ENCODE measurements at places on chromosomes 5 and 9.
A peak's percentile ranks its signal among the peaks of the same experiment; 100 is the strongest.

GRCh38 chr5:167511276-167511675 lies 780.2 kb upstream of the WWC1 start:
- no peak for DNase-seq

DNA sequence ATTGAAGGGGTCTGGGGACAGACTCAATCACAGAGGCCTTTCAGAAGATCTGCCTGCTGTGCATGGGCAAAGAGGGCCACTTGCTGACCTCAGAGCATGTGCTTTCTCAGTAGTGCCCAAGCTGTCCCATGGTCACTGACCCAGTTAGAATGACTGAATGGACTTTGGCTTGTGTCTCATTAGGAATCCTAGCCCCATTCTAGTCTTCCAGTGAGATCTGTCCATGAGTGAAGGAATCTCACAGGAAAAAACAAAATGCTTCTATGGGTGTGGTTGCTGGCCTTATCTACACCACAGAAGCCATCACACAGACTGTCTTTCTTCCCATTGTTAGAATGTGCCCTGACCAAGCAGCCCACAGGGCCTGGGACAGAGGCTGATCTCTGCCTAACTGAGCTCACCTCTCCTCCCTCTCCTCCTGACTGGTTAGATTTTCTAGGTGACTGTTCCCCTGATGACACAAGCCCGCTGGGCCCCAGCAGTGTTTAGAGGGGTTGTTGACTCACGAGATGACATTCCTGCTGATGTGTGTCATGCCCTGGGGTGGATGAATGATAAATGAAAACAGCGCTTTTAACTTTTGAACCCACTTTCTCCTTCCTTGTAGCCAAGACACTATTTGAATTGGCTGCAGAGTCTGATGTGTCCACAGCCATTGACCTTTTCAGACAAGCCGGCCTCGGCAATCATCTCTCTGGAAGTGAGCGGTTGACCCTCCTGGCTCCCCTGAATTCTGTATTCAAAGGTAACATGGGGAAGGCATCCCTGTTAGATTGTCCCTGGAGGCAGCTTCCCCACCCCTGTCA lies 24.8 kb downstream of the TGFBI start:
- no peak for DNase-seq

GRCh38 chr5:761854-762710 lies 22.4 kb downstream of the ZDHHC11B start:
- DNase-seq, result no peak

- DNase-seq, result no peak
These were observed 136.8 kb downstream of the APBA1 start for GRCh38 chr9:69535286-69535832.

DNA sequence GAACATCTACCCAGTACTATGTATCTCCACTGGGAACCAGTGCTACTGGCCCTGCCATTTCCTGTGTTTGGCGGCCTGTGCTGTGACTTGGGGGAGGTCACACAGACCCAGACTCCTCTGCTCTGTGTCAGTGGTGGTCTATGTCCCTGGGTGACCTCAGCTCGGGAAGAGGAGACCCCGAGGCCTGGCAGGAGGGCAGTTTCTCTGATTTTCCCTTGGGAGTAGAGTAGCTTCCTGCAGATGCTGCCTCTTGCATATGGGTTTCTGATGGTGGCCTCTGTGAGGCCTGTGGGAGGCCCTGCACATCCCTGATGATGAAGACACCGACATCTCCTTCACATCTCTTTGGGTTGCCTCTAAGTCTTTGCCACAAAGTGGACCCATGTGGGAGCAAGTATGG lies 13.0 kb upstream of the SMIM32 start:
- DNase-seq, result no peak

- DNase-seq, result no peak
These were observed 97.3 kb upstream of the PANK3 start for GRCh38 chr5:168676501-168676900.

DNA sequence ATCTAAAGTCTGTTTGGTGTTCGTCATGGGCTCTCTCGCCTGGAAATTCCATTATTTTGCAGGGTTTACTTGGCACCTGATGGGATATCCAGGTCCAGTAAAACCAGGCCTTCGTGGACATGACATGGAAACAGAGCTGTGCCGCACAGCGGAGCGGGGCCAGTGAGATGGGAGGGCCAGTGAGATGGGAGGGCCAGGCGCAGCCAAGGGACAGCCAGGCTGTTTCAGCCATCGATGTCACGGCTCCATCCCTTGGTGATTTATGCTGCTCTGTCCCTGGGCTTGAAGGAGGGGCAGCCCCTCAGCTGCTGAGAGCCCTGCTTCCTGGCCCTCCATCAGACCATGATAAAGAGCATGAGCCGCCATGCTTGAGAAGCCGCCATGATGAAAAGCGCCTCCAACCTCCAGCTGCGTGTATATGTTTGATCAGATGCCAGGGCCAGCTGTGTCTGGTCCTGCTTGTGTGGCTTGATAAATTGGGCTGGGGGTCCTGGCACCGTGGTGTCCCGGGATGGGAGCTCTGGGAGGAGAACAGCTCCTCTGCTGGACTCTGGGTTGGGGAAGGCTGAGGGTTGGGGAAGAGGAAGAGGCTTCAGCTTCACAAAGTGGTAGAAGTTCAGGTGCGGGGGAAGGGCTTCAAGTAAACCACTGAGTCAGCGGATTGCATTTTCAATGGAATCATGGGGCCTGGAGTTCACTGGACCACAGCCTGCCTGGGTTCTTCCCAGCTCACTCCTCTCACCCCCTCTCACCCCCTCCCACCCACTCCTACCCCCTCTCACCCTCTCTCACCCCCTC lies 6.1 kb upstream of the COL5A1 start:
- DNase-seq, result no peak

GRCh38 chr9:120235081-120235480 lies 344.9 kb downstream of the CDK5RAP2 start:
- DNase-seq, result no peak

GRCh38 chr5:50715001-50715400 lies 48.6 kb downstream of the PARP8 start:
- DNase-seq, result no peak

GRCh38 chr9:70049236-70049635 lies 5.6 kb downstream of the MAMDC2 start:
- DNase-seq, result no peak

DNA sequence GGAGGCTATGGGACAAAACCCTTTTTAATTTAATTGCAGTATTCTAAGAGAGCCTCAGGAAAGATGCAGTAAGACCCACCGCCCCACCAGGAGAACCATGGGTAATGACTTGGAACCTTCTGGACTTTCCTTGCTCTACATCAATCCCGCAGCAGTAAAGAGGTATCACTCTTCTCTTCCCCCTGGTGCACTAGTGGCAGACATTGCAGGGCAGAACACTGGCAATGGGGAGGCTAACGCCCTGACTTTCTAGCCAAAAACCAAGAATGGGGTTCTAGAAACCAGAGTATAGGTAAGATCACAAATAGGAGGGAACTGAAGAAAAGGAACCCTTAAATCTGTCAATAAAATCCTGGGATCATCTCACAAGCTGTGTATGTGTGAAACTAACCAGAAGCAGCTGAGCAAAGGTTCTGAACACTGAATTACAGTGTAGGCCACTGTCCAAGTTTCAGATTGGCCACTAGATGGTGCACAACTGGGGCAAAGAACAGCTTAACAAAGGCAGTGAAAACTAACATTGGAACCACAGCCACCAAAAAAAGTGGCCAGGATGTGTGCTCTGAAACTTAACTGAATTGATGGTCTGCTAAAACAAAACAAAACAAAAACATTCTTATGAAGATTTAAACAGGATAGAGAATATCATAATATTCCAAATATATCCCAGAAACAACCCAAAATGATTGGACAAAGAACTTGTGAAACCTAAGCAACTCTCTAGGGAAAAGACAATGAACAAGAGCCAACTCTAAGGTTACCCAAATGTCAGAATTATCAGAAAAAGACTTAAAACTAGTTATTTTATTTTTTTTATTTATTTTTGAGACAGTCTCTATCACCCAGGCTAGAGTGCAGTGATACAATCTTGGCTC lies 6.6 kb upstream of the FAM151B start:
- peak; percentile 85 for DNase-seq

- no peak for DNase-seq
These were observed 42.7 kb downstream of the ZNF618 start for GRCh38 chr9:113918697-113919350.

DNA sequence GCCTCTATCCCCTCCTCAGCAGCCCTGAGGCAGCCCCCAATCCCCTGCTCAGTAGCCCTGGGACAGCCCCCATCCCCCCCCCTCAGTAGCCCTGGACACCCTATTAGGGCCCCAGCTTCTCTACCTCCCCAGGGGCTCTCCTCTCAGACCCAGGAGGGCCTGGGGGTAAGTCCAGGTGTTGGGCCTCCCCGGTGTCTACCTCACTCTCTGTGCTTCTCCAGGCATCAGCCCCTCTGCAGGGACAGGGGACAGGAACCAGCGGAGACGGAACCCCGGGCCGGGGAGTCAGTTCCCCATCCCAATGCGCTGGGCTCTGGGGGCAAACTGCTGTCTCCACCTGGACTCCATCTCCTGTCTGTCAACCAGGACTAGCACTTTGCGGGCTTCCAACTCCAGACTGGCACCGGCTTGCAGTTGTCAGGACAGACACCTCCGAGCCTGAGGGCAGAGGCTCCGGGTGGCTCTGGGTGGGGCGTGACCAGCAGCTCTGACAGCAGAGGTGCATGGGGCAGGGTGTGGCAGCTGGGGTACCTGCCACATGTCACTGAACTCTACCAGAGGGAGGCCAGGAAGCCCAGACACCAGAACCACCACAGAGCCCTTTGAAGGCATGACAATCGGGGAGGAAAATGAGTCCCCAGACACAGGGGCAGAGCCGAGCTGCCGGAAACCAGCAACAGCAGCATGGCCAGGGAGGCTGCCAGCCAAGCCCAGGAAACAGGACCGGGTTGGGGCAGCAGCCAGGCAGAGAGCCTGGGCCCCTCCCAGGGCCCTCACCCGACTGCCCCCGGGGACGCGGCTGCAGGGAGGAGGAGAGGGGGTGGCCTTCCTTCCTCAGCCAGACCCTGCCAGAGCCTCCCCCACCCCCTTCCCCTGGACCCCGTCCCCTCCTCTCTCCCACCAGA lies 17.7 kb upstream of the UBAC1 start:
- peak; percentile 42 for DNase-seq

GRCh38 chr5:94618029-94618492 lies 343 bp downstream of the KIAA0825 start:
- peak; percentile 14 for DNase-seq

GRCh38 chr5:157888814-157889532 lies 30.0 kb upstream of the CLINT1 start:
- DNase-seq, result no peak

GRCh38 chr5:96432216-96433065 lies 607 bp downstream of the PCSK1 start:
- no peak for DNase-seq

GRCh38 chr9:113712053-113712452 lies 164.1 kb upstream of the ZNF618 start:
- DNase-seq, result no peak

GRCh38 chr9:136437430-136437829 lies 2.2 kb downstream of the INPP5E start:
- no peak for DNase-seq

- no peak for DNase-seq
These were observed 107.0 kb upstream of the SMIM23 start for GRCh38 chr5:171678646-171679045.

DNA sequence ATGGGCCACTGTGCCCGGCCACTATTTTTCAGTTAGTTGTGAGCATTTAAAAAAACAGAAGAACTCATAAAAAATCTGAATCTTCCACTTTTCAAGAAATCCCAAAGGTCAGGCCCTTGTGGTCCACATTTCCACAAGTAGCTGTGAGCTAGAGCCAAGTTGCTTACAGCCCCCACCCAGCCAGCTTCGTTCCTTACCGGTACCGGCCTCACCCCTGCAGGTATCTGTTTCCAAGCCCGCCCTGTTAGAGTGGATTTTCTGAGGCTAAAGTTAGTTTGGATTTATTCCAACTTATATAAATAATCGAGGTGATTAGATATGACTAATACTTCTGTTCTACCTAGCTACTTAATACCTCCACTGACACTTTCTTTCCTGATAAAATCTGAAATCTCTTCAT lies 81.0 kb downstream of the F2RL2 start:
- no peak for DNase-seq

DNA sequence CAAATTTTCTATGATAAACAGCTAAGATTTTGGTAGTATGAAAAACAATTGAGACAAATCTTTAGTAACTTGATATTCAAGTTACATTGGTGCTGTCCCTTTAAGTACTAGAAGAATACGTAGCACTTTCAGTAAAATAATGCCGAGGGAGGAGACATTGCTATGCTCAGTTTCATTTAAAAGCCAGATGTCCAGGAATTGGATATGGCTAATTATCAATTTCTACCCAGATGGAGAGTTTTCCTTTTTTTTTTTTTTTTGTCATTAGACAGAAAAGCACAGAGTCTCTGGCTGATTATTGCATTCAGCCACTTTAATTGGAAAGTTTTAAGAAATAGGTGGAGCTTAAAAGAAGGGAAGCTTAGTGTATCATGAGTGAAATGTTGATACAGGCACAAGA lies 40.4 kb upstream of the APC start:
- DNase-seq, result no peak

DNA sequence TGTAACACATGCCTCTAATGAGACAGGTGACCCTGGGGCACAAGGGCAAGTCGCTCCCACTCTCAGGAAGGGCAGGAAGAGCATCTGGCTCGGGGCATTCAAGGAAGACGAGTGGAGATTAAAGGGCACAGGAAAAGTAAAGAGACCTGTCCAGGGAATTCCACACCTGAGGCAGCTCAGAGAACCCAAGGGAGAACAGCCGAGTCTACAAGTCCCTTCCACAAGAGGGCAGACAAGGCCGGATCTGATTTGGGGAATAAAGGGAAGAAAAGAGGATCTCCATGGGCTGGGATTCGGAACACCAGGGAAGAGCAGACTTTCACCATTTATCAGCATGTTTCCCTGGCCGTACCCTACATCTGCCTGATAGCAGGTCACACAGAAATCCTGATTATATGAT lies 28.1 kb downstream of the GPX3 start:
- no peak for DNase-seq

GRCh38 chr5:15321776-15322175 lies 178.2 kb upstream of the FBXL7 start:
- no peak for DNase-seq

- no peak for DNase-seq
These were observed 118.4 kb upstream of the MAP3K1 start for GRCh38 chr5:56696900-56697299.

DNA sequence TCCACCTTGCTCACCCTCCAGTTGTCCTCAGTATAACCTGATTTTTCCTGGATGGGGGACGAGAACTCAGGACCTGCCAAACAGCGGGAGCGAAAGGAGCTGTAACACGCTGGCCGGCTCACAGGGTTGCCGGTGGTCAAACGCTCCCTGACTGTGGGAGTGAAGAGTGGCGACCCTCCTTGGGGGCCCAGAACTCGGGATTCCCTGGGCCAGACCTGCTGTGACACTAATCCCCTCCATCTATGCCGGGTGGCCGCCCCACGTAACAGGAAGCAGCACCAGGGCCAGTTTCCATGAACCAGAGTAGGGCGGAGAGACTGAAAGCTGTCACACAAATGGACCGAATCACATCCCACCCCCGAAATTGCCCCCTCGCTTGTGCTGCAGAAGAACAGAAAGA lies 1809.2 kb upstream of the ACO1 start:
- DNase-seq, result no peak

GRCh38 chr5:93257616-93258015 lies 323.4 kb downstream of the NR2F1-AS1 start:
- DNase-seq, result no peak

GRCh38 chr5:4015709-4016108 lies 420.1 kb downstream of the IRX1 start:
- no peak for DNase-seq
